ENCODE measurements at places on chromosomes 12 and 14. TPM values are rescaled to one million over a fixed set of nuclear protein-coding genes. Genes with fewer than 3 reads are reported as not detected.

Gene GNB3
- total RNA-seq = 10.2 TPM

DNA sequence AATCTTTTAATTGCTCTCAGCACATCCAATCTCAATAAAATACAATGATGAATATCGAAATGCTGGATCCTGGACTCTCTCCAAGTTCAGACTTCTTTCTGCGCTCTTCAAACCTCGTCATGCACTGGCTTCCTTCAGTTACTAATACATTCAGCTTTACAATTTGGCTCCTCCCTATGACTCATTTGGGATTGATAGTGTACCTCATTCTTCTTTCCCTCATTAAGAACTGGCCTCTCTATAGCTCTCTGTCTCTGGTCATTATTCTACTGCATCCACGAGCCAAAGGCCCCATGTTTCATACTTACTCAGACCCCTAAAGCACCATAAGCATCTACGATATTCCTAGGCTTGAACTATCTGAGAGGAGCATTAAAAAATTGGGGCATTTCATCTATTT, 4.9 kb downstream of the TSPAN8 start:
- no peak for DNase-seq

Gene MARCHF9
- total RNA-seq = 21.8 TPM

Gene SAV1
- total RNA-seq = 28.2 TPM

Gene PIWIL1
- total RNA-seq = not detected

- DNase-seq = no peak
Measured at GRCh38 chr12:18689771-18690170, 48.0 kb downstream of the PLCZ1 start.

- no peak for DNase-seq
Measured at GRCh38 chr12:6692888-6693287, 3.7 kb upstream of the ZNF384 start.

DNA sequence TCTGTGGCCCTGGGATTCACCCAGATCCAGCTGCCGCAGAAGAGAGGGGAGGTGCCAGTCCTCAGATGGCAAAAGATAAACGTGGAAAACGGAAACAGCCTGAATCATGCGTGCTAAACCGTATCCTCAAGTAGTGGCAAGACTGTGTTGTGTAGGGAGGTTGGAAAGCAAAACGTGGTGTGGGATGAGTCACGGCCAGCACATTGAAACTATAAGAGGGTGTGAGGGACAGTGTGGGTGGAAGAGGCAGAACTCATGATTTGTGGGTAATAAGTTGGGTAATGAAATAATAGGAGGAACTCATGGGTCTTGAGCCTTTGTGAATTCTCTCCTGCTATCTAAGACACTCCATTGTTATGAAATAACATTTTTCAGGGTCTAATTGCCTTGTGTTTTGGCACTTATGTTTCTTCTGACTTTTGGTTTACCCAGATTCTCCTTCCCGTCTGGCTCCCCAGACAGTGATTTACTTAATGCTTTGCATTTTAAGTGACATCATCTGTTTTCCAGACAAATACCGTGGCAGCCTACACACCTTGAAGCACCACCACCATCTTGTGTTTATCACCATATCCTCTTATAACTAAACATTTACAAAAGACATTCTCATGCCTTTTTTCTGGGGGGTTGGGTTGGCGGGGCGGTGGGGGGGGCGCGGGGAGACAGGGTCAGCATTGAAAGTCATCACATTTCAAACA, 62.3 kb upstream of the PTCSC3 start:
- DNase-seq = no peak

- DNase-seq = no peak
Measured at GRCh38 chr12:3564861-3565260, 73.9 kb downstream of the PRMT8 start.

GRCh38 chr14:68921666-68922065, 57.4 kb downstream of the ACTN1 start:
- no peak for DNase-seq

Gene TAS2R14
- 2.6 TPM for total RNA-seq

- DNase-seq = no peak
Measured at GRCh38 chr12:26723379-26724308, 109.3 kb downstream of the ITPR2 start.

Gene RFLNA
- 1.0 TPM for total RNA-seq

DNA sequence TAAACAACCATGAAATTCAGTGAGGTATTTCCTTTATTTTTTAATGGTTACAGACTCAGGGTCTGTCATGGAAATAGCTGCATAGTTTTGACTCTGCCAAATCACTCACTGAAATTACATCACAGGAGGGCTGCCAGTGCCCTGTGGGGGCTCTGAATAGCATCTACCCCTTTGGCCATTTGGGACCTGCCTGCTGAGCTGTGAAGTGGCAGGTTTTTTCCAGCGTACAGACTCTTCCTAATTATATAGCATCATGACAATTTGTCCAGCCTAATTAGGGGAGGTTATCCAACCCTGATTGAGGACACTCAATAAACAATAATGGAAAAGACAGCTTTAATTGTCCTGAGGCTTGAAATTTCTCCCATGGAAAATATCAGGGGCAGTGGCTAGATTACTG, 1.8 kb upstream of the COCH start:
- no peak for DNase-seq

Gene UBR7
- total RNA-seq = 16.6 TPM

GRCh38 chr12:24095245-24095644, 145.8 kb upstream of the SOX5 start:
- no peak for DNase-seq

- no peak for DNase-seq
Measured at GRCh38 chr14:71089971-71090370, 182.7 kb downstream of the PCNX1 start.

DNA sequence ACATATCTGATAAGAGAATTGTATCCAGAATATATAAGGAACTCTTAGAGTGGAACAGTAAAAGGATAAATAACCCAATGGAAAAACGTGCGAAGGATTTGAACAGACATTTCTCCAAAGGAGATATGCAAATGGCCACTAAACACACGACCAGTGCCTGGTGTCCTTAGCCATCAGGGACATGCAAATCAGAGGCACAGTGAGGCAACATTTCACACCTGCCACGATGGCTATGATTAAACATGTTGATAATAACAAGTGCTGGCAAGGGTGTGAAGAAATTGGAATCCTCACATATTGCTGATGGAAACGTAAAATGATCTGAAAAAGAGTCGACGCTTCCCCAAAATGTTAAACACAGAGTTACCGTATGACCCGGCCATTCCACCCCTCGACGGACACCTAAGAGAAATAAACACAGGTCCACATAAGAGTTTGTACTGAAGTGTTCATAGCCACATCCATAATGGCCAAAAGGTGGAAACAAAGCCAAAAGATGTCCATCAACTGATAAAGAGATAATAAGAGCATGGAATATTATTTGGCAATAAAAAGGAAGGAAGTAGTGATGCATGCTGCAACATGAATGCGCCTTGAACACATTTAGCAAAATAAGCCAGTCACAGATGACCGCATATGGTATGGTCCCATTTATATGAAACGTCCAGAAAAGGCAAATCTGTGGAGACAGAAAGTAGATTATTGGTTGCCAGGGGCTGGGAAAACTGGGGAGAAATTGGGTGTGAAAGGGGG, 6.3 kb upstream of the TMEM121 start:
- DNase-seq = peak; percentile 19

- DNase-seq = no peak
Measured at GRCh38 chr14:66009089-66009488, 477.1 kb upstream of the CCDC196 start.

- no peak for DNase-seq
Measured at GRCh38 chr12:48069241-48069640, 36.6 kb downstream of the SENP1 start.

Gene SLC25A47
- not detected for total RNA-seq

GRCh38 chr12:1994429-1995143, 9.7 kb downstream of the DCP1B start:
- DNase-seq = no peak

- no peak for DNase-seq
Measured at GRCh38 chr12:31272607-31273225, 53.2 kb downstream of the SINHCAF start.

GRCh38 chr12:89464974-89465592, 59.5 kb downstream of the GALNT4 start:
- DNase-seq = no peak

Gene CDK2
- total RNA-seq = 41.4 TPM

Gene FGF6
- total RNA-seq = not detected

GRCh38 chr12:89574736-89575208, 48.9 kb upstream of the POC1B start:
- DNase-seq = no peak

DNA sequence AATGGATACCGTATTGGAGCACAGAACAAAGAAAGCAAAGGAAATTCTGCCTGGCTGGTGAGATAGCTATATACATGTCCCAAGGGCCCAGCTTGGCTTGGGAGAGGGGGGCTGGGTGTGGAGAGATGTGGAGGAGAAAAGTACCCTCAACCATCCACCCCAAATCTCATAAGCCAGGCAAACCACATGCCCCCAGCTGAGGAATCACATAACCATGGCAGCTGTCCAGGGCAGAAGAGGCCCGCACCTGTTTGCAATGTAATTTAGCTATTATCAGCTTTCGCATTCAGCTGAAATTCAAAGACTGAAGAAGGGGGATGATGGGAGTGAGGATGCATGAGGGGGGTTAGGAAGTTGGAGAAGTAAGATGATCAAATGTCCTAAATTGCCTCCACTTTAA, 196.1 kb downstream of the TBX5 start:
- no peak for DNase-seq

- DNase-seq = no peak
Measured at GRCh38 chr14:72740504-72740961, 153.4 kb downstream of the DPF3 start.

GRCh38 chr12:233615-233968, 19.6 kb upstream of the SLC6A12 start:
- DNase-seq = no peak

DNA sequence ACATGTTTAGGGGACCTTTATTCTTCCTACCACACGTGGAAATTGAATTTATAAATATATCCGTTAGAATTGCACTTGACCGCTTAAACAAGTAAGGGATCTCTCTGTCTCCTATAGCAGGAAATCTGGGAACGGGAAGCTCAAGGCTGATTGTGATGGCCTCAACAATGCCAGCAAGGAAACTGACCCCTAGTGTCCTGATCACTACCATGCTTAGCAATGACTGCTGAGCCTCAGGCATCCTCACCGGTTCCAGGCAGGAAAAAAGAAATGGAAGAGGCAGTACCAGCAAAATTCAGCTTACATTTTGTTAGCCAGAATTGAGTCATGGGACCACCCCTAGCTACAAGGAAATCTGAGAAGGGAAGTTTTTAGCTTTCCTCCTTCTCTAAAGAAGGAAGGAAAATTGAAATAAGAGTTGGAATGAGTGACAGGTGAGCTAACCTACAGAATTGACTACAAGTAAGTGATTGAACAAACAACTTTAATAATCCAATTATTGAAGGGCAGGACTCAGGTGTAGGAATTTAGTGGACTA, 43.9 kb upstream of the AMN1 start:
- no peak for DNase-seq

DNA sequence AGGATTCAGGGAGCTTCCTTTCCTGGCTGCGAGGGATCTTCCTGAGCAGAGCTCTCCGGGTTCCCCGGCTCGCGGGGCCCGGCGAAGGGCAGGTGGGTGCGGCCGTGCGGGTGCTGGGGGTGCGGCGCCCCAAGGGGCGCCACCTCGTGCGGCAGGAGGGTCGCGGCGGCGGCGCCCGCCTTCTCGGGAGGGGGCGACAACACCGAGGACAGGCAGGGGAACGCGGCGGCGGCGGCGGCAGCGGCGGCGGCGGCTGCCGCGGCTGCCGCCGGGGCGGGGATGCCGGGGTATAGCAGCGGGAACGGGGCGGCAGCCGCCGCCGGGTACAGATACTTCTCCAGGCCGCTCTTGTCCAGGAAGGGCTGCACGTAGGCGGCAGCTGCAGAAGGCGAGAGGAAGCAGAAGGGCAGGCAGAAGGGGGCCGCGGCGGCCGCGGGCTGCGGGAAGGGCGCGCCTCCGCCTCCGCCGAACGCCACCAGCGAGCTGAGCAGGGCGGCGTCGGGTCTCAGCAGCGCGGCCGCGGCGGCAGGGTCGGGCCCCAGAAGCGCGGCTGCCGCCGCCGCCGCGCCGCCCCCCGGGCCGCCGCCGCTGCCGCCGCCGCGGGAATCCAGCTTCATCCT, 2.7 kb downstream of the BHLHE41 start:
- DNase-seq = no peak

GRCh38 chr14:69695322-69696203, 71.4 kb upstream of the SRSF5 start:
- no peak for DNase-seq

DNA sequence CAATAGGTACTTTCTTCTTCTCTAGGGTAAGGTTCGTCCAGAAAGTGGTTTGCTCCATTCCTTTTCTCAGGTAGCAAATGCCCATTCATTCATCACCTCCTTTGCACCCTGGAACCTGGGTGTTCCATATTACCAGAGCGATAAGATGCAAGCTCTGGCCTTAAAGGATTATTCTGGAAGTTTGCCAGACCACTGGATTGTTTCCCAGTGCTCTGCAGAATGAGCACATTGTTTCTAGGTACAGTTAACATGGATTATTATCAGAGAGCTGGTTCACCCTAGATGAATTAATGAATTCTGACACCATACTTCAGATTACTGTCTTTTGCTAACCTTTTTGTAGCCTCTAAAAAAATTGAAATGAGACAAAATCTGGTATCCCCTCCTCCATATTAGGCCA, 170.9 kb upstream of the BMP4 start:
- no peak for DNase-seq

Gene TPH2
- total RNA-seq = not detected
